CD4-positive, alpha-beta T cell treated with Interleukin-17A for 1 hour (primary cell): ENCODE measurements at places on chromosomes 6 and 20.

DNA sequence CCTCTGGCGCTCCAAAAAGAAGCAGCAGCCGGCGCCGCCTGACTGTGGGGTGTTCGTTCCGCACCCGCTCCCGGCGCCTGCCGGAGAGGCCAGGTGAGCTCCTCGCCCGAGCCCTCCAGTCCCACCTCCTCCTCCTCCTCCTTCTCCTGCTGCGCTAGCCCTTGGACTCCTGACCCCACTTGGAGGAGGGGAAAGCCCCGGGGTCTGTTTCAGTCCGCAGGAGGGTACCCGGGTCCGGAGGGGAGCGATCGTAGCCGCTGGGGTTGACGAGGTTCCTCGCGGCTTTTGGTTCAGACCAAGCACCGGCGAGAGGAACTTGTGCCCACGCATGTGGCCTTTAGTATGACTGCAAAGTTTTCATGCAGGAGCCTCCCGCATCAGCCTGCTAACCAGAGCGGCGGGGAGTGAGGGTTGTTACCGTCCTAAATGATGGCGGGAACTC is 493 bp downstream of the CRYBG1 start:
- peak; percentile 12 for DNase-seq

DNA sequence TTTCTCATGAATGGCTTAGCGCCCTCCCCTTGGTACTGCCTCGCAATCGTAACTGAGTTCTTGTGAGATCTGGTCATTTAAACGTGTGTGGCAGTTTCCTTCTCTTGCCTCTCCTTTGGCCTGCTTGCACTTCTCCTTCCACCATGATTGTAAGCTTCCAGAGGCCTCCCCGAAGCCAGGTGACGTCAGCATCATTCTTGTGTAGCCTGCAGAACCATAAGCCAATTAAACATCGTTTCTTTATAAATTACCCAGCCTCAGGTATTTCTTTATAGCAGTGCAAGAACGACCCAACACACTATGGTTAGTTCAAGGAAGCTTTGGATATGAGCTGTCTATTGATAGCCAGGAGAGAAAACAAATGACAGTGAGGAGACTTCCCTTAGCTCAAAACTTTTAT is 29.5 kb upstream of the ADTRP start:
- DNase-seq, result no peak

GRCh38 chr6:7201732-7202541 is 94.2 kb downstream of the RREB1 start:
- peak; percentile 45 for DNase-seq

DNA sequence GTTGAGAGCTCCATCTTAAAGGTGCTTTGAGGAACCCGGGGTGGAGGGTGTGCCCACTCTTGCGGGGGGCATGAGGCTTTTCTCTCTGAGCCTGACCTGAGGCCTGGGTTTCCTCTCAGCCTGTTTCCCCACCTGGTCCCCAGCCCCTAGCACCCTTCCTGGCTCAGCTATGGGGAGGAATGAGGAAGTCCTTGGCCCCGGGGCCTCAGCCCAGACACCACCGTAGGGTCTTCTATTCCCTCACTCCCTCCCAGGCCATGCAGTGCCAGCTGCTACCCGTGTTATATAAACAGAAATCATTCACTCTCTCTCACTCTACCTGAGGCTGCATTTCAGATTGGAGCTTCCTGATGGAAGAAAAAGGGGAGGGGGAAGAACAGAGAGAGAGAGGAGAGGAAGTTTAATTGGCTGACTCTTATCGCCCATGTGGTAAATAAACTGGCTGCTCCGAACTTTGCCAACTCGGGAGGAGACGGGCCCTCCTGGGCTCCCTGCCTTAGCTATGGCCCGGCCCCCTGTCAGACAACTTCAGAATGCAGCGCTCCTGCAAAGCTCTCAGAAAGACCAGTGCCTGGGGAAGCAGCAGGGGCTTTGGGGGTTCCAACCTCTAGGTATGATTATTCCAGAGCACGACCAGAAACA is 2.8 kb downstream of the CDH22 start:
- DNase-seq, result no peak

DNA sequence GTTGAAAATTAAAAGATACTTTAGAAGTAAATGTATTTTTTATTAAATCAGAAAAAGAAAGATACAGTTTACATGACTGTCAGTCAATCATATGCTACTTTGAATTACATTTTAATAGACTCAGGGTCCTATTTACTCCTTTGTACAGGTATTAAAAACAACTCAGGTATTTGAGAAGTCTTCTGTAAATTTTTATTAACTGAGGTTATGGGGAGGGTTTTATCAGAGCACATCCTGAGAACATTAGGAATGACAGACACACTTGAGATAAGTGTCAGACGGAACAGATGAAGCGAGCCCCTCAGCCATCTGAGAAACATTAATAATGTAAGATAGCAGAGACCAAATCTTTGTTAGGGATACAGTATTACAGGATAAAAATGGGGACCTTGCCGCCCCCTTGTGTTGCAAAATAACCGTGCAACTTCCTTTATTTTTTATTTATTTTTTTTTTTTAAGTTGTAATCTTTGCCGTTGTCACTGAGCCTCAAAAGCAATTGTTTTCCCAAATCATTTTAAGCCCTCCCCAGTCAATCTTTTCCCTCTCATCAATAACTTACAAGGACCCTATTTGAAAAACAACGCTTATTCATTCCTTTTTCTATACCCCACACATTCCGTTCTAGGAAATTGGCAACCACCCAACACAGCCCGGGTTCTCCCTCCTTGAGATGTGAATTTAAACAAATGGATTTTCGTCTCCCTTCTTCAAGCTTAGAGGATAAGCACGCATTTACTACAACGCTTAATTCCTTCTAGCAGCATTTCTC is 126.7 kb downstream of the BCAS1 start:
- DNase-seq, result peak; percentile 56

DNA sequence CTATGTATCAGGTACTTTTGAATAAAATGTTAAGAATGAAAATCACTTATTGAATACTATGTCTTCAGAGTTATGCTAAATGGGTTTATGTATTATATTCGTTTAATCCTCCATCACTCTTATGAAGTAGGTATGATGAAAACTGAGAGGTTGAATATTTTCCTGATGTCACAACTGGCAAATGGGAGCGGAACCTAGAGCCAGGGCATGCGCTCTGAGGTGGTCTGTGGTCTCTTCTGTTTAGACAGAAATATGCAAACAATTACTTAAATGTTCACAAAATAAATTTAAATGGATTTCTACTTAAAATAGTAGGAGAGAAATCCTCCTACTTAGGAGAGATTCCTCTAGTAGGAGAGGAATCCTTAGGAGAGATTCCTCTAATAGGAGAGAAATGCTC is 21.3 kb upstream of the UTRN start:
- DNase-seq, result no peak

DNA sequence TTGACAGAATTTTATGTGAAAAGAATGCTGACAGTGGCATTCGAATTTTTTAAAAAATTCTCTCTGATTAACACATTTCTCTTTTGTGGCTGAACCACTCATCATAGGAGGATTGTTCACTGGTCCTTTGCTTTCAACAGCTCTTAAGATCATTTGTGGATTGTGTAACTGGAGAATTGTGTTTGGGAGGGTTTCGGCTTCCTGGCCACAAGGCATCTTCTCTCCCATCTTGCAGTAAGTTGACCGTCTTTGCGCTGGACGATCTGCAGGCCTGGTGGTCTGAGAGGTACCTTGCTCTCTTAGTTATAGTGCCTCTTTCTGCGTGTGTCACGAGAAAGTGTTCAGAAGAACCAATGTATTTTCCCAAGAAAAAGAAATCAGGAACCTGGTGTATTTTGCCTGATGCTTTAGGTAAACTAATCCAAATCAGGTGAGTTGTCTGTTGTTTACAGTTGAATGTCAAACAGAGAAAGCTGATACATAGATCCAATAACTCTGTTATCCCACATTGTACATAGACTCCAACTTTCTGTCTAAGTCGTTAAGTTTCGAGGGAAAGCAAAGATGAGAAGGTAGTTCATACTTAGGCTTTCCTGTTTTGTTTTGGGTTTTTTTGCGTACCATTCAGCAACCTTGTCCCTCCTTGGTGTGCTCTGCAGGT is 14.8 kb upstream of the EXOC2 start:
- no peak for DNase-seq

GRCh38 chr6:18985996-18986395 is 598.8 kb downstream of the RNF144B start:
- DNase-seq, result no peak

- DNase-seq, result no peak
Measured at GRCh38 chr6:141401168-141401567, 731.6 kb upstream of the GJE1 start.

GRCh38 chr6:26545627-26546026 is 7.5 kb downstream of the HMGN4 start:
- DNase-seq, result no peak

DNA sequence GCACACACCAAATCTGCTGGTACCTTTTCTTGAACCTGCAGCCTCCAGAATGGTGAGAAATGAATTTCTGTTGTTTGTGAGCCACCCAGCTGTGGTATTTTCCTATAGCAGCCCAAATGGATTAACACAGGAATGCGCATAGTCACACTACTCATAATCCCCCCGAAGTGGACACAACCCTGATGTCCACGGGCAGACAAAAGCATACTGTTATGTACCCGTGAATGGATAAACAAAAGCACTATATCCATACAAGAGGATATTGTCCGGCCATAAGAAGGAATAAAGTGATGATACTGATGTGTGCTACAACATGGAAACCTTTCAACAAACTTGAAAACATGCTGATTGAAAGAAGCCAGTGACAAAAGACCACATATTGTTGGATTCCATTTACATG is 25.1 kb upstream of the RPP40 start:
- DNase-seq, result no peak

DNA sequence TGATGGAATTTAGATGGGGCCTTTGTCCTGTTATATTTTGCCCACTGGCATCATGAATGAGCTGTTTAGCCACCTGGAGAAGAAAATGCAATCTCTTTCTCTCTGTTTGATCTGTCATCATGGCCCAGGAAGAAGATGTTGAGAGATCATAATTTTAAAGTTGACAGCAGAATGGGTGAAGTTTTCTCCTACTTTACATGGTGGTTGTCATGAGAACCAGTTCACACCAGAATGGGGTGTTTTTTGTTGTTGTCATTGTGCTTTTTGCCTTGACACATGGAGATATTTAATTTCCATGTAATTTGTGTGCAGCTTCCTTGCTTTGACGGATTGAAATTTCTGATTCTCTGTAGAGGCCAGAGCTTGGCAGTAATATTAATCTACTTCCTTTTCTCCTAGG is 122.5 kb downstream of the FARS2 start:
- DNase-seq, result no peak

DNA sequence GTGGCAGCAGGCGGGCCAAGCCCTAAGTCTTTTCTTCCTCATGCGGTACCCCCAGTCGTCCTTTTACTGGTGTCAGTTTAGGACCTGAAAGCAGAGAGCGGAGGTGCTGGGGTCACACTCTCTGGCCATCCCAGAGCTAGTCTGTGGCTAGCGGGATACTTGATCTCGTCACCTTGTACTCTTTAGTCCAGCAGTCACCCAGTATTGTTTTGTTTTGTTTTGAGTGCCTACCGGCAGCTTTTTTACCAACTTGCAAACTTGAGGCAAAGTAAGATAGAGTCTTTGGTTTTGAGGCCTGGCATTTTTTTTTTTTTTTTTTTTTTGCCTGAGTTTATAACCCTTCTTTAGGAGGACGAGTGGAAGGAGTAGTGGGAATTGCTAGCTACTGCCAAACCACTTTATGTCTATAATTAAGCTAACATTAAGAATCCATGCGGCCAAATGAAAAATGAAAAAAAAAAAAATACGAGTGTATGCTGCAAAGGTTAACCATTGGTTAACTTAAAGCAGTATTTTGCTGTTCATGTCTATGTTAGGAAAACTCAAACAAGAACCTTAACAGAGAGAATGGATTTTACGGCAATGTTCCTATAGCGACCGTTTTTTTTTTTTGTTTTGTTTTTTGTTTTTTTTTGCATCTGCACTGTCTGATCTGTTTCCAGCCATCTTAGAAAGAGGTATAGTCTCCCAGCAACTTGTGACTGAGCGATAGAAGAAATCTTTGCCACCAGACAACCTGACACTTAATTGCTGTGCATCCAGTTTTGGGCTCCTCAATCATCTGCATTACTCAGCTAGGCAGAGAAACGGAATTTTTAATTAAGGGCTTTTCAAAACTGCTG is 56.9 kb downstream of the FAM217A start:
- DNase-seq, result peak; percentile 51

- no peak for DNase-seq
Measured at GRCh38 chr6:66344796-66345195, 637.8 kb upstream of the EYS start.

DNA sequence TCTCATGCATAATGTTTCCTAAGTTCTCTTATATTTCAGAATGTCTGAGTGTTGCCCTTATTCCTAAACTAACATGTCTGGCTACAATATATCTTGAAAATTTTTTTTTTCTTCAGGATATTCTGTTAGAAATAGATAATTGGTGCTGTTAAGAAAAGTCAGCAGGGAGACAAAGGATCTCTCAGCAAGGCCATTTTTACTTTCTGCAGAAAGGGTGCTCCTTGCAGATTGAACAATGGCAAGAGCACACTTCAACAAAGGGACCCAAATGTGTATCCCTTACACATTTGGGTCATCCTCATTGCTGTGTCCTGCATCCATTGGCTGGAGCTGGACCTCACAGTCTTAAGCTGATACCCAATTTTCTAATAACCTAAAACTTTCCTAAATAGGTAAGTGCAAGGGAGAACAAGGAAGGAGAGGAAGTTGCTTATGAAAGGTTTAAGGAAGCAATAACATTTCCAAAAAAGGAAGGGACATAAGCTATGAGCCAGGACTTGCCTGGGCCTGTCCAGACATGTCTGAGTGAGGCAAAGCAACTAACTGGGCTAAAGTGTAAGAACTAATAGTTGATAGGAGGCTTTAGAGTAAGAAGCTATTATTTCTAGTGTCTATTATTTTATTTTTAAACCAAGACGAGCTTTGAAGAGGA is 429.6 kb downstream of the BCKDHB start:
- no peak for DNase-seq

GRCh38 chr20:4684837-4685413 is 36.8 kb upstream of the PRND start:
- no peak for DNase-seq

DNA sequence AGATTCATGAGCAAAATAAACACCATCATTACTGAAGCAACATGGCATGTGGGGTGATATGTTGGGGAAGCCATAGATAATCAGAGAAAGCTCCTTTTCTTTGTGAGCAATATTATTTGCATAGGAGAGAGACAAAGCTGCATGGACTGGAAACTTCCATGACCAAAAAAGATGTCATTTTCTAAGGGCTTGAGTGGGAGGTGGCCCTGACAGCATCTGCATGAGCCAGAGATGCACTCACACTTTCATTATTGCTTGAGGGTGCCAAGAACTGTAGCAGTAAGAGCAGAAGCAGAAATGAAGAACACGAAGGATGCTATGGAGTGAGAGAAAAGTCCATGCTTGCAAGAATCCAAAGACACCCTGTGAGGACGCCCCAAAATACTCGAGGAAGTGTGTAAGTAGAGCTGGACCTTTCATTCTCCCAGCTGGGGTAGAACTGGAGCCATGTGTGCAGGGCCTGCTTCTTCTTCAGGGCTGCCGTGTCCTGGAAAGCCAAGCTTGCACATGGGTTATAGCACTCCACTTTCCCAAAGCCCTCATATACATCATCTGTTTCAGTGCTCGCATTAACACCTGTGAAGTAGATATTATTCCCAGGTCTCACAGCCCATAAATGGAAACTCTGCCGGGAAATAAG is 851.2 kb downstream of the DHX35 start:
- no peak for DNase-seq

- DNase-seq, result no peak
Measured at GRCh38 chr6:22666021-22666420, 96.7 kb downstream of the HDGFL1 start.
